ENCODE measurements at places on chromosomes 13 and 19.

DNA sequence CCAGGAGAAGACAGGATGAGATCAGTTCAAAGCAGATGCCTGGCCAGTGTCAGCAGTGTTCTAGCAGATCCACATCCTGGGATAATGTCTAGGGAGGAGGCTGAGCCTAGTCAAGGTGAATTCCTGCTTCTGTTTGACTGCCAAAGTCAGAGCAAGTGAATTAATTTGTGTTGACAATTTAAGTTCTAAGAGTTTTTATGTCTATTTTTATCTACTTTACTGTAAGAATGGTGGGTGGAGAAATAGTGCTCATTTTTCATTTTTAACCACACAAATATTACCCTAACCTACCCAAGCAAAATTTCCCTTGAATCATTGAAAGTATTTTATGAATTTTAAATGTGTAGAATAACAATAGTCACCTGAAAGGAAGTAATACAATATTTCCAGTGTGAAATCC lies 207.6 kb upstream of the SLC10A2 start:
- no peak for DNase-seq

DNA sequence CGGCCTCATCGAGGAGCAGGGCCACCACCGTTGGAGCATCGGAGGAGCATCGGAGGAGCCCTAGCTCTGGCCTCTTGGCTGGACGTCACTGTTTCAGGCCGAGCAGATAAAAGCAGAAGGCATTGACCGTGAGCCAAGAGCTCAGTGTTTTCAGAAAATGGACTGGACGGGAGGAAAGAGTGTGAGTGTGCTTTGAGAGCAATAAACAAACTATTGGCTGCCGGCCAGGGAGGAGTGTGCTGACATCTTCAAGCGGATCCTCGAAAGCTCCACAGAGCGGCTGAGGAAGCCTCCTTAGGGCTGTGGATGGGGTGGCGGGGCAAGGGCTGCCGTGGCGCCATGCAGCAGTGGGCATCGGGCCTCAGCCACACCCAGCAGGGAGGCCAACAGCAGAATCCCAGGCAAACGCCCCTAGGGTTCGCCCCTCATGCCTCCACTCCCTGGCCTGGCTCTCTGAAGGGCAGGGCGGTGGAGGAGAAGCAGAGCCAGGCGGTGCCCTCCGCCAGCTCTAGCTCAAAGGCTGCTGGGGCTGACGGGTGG lies 41.8 kb downstream of the IRS2 start:
- DNase-seq: no peak

DNA sequence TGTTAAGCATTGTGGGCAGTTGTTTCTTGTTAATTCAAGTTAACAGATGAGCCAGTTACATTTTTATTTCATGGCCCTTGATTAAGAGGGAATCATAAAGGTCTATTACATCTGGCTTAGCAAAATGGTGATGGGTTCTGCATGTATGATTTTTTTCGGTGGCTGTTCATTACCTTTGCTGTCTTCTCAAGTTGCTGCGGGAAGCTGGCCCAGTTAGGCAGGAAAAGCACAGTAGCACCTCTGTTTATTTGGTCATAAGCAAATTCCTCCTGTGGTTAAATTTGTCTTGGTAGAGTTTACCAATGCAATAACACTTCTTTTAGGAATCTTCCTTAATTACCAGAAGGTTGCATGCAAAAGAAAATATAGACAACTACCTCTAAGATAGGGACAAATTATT lies 104.5 kb downstream of the FRY start:
- DNase-seq: no peak

GRCh38 chr13:47672245-47673008 lies 328.6 kb downstream of the SUCLA2 start:
- DNase-seq: no peak

DNA sequence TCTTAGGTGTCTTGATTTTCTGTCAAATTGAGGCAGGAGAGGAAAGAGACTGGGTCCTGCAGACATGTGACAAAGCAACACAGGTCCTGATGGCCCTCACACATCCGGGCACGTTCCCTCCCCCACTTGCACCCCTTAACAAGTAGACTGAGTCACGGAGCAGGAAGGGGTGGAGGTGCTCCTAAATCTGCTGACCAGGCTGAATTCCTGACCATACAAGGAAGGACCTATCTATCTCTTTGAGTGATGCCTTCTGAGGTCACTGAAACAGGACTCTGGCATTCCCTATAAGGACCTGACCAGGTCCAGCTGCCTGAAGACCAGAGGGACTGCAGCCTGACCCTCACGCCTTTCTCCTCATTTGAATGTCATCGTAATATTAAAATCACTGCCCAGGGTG lies 250.3 kb downstream of the COL4A1 start:
- DNase-seq: no peak

GRCh38 chr19:56136362-56136761 lies 4.7 kb upstream of the ZNF444 start:
- DNase-seq: no peak

DNA sequence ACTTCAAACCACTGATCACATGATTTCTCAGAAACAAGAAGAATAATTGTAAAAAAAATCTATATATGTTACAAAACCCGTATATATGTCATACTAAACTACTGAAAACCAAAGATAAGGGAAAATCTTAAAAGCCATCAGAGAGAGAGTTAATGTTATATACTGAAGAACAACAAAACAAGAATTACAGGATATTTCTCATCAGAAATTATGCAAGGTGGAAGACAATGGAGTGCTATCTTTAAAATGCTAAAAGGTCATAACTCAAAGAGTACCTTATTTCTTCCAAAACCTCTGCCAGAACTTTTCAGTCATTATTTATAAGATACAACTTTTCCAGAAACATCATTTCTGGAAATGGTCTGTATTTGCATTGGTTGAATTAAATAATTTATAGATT lies 256.8 kb downstream of the RBM26 start:
- no peak for DNase-seq

- no peak for DNase-seq
These were observed 6.6 kb upstream of the TPTE2 start for GRCh38 chr13:19567820-19568534.

GRCh38 chr19:47497050-47497766 lies 13.2 kb upstream of the KPTN start:
- no peak for DNase-seq

GRCh38 chr13:102724923-102725322 lies 30.1 kb upstream of the METTL21C start:
- DNase-seq: no peak

DNA sequence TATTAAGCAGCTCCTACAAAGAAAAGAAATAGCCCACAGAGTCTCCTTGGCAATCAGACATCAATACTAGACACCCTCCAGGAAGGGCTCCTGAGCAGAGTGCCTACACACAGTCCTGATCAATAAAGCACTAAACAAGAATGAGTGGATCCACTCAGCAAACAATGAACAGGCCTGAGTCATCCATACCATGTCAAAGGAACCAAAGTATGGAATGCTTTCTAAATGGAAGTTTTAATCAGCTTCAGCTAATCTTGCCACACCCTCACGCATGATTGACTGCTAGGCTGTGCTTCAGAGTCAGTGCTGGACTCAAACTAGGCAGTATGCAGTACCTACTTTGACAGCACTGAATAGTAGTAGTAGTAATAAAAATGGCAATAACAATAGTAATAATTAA lies 392.7 kb upstream of the HTR2A start:
- DNase-seq: no peak

- DNase-seq: no peak
These were observed 1.4 kb upstream of the ZMYM5 start for GRCh38 chr13:19864746-19865309.

DNA sequence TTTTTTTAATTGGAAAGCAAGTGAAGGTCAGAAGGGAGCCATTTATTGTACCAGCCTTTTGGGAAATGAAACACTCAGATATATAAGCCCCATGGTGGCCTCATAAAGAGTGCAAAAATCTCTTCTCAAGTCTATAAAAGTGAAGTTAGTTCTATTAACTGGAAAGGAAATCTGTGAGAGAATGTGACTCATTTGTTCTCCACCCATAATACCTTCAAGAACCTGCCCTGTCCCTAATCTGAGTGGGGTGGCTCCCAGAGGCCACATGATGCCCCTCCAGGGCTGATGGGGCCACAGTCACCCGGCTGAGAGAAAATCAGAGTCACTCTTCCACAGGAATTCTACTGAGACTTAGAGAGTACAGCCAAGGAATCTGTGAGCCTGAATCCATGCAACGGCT lies 65.8 kb upstream of the SERP2 start:
- DNase-seq: peak; percentile 44

GRCh38 chr13:37531049-37531448 lies 67.5 kb downstream of the POSTN start:
- no peak for DNase-seq

DNA sequence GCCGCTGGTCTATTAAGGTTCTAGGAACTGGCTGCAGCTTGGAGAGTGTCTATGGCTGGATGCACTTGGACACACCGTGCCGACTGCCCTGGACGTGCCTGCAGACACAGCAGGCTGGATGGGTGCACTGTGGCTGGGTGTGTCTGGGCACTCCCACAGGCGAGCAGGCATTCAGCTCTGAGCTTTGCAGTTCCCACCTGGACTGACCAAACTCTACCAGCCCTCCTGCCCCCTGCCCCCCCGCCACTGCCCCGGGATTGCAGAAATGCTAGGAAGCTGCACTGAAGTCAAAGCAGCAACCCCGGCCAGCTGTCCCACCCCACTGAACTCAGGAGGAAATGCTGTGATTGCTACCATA lies 7.0 kb upstream of the LRP3 start:
- no peak for DNase-seq

GRCh38 chr13:41075485-41075884 lies 14.2 kb downstream of the WBP4 start:
- no peak for DNase-seq

GRCh38 chr19:49442354-49442753 lies 1.0 kb upstream of the SLC17A7 start:
- DNase-seq: no peak

DNA sequence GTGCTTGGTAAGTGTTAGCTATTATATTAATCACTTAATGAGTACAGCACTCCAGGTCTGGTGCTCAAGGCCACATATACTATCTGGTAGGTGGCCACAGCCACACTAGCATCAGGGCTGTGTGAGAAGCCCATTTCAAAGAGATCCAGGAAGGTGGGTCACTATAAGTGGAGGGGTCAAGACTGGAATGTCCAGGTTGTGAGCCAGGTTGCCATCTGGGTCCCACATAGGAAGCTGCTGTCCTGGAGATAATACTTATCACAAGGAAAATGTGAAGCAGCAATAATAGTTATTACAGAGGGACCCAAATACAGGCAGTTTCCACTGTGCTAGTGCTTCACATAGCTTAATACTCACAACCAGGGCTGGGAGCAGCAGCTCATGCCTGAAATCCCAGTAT lies 13.1 kb downstream of the C19orf47 start:
- DNase-seq: no peak

DNA sequence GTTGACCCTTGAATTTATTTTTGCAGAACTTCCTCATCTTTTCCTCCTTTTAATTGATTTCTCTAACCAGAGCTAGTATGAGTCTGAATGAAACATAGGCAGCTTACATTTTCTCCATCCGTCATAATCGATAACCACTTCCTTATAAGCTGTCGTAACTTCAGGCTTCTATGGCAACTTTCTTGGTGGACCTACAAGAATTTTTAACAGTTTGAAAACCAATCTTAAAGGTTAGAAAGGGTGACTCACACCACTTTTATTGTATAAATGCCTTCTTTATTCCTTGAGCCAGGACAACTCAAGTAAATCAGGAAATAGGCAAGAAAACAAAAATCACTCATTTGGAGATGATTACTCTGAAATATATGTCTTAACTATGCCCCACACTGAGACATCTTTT lies 105.7 kb upstream of the KL start:
- no peak for DNase-seq

- no peak for DNase-seq
These were observed 37.7 kb downstream of the SMIM24 start for GRCh38 chr19:3442487-3443071.

GRCh38 chr19:50187937-50188336 lies 15.5 kb upstream of the MYH14 start:
- no peak for DNase-seq

GRCh38 chr13:59527500-59527899 lies 636.2 kb downstream of the DIAPH3 start:
- no peak for DNase-seq

- no peak for DNase-seq
These were observed 14.0 kb upstream of the IGLON5 start for GRCh38 chr19:51297406-51297805.

- no peak for DNase-seq
These were observed 70.1 kb downstream of the ZNF208 start for GRCh38 chr19:21940684-21941083.

- no peak for DNase-seq
These were observed 36.7 kb downstream of the CUL4A start for GRCh38 chr13:113245849-113246796.

DNA sequence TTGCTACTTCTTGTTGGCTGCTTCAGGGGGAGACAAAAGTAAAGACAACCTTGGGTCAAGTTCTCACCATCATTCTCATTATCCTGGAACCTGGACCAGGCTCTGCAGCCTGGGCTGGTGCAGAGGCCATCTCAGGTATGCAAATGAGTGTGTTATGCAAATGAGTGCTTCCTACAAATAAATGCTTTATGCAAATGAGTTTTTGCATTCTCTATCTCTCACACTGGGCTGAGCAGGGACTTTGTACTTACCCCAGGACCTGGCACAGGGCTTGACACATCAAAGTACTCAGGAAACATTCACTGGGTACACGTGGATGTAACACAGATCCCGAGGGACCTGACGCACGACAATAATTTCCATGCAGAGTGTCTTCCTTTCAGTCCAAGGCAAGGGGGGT lies 103.0 kb downstream of the DNAJC15 start:
- DNase-seq: no peak

DNA sequence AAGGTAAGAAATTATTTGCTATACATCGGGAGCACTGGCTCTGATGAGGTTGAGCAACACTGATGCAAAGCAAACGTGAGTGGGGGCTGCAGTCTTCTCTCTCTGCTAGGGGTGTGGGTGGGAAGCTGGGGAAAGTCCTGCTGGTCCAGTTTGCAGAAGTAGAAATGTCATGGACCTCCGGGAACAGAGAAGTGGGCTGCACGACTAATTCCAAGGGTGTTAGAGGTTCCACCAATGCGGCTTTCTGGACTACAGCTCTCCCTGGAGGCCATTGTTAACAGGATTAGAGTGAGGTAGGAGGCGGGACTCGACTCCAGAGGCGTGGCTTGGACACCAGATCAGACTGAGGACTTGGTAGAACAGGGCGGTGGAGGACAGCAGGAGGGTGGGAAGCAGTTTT lies 5.7 kb upstream of the FBXO27 start:
- no peak for DNase-seq

GRCh38 chr13:52949742-52950141 lies 78.9 kb upstream of the OLFM4 start:
- no peak for DNase-seq

GRCh38 chr13:38871275-38871674 lies 119.4 kb downstream of the STOML3 start:
- no peak for DNase-seq

GRCh38 chr19:36081894-36082293 lies 27.2 kb downstream of the WDR62 start:
- no peak for DNase-seq

GRCh38 chr19:57814505-57815246 lies at the start of gene ZNF552:
Gene ZNF552, minus strand, starts transcription at chr19:57814913. Its CDS starts 170 bp downstream, at chr19:57814743.
- peak; percentile 89 for DNase-seq

- no peak for DNase-seq
These were observed 8.5 kb upstream of the SHISA2 start for GRCh38 chr13:26060357-26060756.

- no peak for DNase-seq
These were observed 9.8 kb upstream of the MICU2 start for GRCh38 chr13:21613791-21614190.

- DNase-seq: no peak
These were observed 379.6 kb downstream of the TSHZ3 start for GRCh38 chr19:30969591-30969990.

All from vagina (tissue), 2 donors.